ENCODE measurements at places on chromosomes 1 and 21.

DNA sequence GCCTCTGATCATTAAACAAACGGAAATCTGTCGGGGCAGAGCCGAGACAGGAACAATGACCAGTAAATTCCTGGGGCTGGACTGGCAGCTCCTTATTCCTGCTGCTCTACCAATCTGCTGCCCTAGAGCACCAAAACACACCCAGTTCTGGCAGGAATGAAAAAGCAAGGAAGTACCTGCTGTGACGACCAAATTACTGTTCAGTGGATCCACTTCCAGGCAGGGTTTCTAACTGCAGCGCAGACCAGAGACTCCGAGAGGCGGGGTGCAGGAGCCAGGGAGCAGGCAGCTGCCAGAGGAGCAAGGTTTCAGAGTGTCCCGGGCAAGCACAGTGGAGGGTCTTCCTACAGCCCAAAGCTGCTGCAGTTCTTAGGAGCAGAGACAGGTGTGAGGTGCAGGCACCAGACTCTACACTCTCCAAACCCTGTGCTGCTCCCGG, 32.4 kb downstream of the KANK4 start:
- no peak for DNase-seq

- DNase-seq = peak; percentile 51
Measured at GRCh38 chr1:204323887-204324286, 35.8 kb downstream of the PLEKHA6 start.

GRCh38 chr1:74522148-74522547, 9.7 kb upstream of the LRRC53 start:
- no peak for DNase-seq

GRCh38 chr1:15246960-15247614, at the start of gene FHAD1:
Gene FHAD1, plus strand, starts transcription at chr1:15247223. Its CDS starts 4,562 bp downstream, at chr1:15251785.
- peak; percentile 71 for DNase-seq

DNA sequence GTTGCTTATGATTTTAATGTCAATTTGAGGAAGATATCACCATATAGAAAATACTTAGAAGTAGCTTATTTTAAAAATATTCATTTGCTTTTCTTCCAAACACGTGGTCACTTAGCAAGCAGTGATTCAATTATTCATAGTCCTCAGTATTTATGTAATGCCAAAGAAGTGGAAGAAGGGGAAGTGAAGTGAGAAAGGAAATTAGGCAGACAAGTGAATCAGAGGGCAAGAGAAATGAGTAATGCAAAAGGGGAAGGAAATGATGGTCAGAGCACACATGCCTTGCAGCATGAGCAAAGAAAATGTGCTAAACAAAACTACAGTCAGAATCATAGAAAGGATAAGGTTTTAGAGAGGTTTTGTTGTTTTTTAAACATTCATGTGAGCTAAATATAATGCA, 31.8 kb downstream of the SDCCAG8 start:
- no peak for DNase-seq

DNA sequence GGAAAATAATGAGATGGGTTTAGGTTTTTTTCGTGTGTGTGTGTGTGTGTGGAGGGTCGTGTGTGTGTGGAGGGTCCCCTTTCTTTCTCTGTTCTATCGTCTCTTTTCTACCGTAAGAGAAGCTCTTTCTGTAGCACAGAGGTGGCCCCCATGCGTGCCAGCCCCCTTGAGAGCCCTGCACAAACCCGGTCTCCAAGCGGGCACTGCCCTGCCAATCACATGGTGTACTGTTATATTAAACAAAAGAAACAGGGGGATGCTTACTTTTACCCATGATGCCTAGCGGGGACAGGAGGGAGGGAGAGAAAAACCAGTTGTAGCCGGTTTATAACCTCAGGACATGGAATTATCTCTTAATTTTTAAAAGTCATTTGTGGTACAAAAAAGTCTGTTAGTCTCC, 41.0 kb downstream of the GATAD2B start:
- DNase-seq = no peak

- DNase-seq = no peak
Measured at GRCh38 chr1:27314169-27314568, 7.8 kb upstream of the TMEM222 start.

GRCh38 chr1:97875996-97876395, 44.8 kb downstream of the DPYD start:
- no peak for DNase-seq
